ENCODE measurements at places on chromosomes 3 and 15.

DNA sequence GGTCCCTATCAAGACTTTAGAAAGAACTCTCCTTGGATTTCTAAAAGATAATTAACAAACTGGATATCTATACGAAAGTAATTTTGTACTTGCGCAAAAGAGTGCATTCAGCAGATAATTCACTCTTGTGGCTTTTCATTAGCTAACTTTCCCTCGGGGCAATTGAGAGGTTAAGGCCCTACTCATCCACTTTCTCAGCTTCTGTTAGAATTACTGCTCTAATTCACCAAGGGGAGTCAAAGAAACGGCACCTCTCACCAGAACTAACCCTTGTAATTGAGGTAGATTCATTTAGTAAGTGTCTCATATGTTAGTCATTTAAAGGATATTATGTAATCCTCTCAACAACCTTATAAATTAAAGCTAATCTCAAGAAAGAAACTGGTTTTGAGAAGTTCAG is 22.5 kb upstream of the MB21D2 start:
- DNase-seq = no peak

DNA sequence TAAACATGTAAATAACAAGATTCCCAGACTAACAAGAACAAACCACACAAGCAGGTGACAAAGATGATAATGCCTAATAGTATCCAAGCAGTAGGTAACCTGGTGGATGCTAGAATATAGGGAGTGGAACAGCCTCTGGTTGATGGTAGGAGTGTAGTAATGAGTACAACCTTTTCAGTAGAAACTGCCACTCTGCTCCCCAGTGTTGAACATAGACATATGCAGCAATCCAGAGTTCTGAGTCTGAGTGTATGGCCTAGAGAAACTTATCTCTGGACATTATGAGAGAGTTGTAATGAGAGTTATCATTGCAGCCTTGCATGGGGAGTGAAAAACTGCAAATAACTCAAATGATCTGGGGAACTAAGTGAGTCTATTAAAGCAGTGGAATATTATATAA is 76.1 kb upstream of the ACAD9 start:
- DNase-seq = no peak

DNA sequence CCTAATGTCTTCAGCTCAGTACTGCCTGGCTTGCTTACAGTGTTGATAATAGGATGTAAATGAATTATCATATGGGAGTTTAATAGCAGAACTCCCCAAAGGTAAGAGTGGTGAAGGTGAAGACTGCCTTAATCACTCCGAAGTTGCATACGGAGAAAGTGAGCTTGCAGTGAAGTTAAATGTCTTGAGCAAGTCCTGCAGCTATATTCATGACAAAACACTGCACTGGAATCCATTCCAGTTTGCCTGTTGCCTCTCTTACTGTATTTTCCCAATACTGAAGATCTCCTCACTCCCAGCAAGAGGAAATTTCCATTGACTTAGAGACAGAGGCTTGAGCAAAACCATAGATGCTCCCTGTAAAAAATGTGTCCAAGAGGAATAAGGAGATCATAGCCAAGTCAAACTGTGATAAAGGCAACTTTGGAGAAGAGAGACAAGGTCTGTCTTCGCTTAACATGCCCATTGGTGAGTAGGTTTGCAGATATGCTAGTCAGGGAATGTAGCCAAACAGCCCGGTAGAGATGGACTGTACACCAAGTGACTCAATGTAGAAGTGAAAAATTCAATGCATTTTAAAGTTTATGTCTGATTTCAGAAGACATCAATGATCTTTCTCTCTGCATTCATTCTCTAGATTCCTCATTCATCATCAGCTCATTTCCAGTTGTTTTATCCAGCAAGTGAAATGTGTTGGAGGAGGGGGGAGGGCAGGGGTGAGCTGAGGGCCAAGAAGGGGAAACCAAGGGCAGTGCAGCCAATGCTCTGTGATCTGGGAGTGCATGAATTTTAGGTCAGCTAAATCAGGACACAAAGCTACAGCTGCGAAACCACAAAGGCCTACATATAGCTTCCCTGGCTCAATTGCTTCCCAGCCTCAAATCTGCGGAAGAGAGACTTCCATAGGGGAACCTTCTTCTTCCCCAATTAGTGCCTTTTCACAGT is 667.1 kb upstream of the NR2F2 start:
- no peak for DNase-seq

GRCh38 chr3:127815001-127815400 is 7.3 kb downstream of the MGLL start:
- DNase-seq = no peak

DNA sequence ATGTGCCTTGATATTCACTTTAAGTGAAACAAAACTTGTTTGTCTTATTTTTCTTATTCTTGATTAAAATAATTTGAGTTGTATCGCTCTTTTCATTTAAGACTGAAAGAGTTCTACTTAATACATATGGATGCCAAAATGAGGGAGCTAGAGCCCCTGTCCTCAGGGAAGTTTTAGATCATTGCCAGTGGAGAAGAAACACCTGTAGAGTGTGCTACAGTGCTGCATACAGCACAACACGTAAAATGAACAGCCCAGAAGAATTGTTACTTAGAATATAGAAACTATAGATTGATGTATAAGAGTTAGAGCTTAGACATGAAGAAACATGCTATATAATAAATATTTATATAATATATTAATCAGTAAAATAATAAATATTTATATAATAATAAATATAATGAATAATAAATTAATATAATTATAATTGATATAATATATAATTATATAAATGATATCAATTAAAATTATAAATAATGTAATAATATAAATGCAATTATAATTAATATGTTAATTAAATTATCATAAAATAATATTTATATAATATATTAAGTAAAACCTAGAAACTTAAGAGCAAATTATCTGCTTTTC is 1234.7 kb downstream of the ROBO2 start:
- no peak for DNase-seq

GRCh38 chr3:132549890-132550578 is 47.0 kb upstream of the ACKR4 start:
- DNase-seq = no peak

DNA sequence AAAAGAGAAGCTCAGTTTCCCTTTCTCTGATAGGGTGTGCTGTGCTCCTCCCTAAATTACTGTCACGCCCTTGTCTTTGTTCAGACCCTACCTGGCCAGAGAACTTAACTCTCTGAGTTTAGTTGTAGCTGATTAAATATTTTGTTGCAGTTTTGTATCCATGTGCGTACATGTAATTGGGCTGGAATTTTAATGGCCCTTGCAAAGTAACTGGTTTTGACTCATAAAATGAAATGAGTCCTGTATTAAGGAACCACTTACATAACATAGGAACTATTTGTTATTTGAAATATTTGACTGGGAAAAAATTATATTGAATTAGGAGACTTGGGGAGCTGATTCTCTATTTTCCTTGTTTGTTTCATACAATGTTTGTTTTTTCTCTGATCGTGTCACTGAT is 80.2 kb downstream of the LRRK1 start:
- DNase-seq = no peak

- DNase-seq = no peak
Measured at GRCh38 chr3:112115806-112116383, 17.2 kb downstream of the GCSAM start.

Data from NCI-H2081 treated with DMSO at 0.1 percent for 48 hours (cell line).